ENCODE measurements at places on chromosomes 3 and 15.

GRCh38 chr3:139642996-139643395, 34.8 kb downstream of the NMNAT3 start:
- DNase-seq, result no peak

DNA sequence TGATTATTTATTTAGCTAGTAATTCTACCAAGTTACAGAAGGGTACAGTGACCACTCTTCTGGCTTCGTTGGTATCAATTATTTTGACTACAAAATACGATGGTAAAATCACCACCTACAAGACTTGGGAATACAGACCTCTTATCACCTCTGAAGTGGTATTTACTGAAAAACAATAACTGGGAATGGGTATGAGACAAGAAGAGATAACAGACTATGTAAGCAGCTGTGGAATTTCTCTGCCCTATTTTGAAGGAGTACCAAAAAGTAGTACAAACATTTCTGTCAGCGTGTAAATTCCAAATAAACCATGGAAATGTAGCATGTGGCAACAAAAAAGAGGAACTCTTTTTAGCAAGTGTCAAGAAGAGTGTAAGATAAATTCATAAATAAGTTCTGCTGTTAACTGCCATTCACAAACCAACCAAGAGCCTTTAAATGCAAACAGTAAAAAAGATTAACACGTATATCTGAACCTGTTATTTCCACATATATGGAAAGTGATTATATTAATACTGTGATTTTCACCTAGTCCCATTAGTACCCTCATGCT, 77.0 kb upstream of the SLC12A8 start:
- no peak for DNase-seq

DNA sequence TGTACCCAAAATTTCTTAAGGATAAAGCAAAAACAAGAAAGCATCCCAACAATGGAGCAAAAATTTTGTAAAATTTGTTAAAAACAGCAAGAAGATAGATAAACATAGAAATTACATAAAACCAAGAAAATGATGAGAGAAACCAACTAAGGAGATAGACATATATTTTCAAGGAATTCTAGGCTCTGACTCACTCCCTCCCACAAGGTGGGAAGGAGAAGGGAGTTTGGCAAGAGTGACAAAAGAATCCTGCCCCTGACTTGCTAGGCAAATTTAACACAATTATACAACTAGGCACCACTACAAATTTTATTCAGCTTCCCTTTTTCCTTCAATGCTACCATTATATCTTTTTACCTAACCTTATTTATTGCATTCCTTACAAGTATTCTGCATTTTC, 70.9 kb downstream of the MYO9A start:
- DNase-seq, result no peak

DNA sequence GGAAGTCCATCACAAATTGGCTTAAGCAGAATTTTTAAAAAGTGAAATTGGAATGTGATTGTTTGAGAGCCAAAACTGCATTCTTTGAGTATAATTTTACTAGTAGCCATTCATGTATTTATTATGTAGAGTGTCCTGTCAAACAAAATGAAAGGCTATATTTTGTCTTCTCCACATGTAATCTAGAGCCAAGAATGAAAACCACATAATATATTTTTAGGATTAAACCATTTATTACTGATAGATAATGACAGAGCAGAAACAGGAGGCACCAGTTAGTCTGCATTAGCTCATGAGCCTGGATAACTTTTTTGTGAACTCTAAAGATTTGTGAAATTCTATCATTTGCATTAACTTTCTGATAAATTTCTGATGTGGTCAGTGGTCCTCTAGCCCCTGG, 130.2 kb downstream of the FILIP1L start:
- no peak for DNase-seq

DNA sequence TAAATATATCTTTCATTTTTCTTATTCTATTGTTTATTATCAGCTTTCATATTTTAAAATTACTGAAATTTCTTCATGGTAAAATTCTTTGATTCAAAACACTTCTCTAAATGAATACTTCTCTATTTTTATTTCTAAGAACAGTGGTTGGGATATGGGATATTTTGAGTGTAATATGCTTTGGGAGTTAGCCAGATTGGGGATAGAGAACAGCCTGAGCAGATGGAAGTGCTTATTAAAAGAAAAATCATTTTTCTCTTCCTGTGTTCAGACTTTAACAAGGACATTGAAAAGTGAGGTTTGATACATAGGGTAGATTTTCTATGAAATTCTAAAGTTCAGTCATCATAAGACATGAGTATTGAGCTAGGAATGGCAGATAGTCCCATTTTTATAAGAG, 84.8 kb downstream of the COL6A5 start:
- no peak for DNase-seq

- peak; percentile 27 for DNase-seq
Measured at GRCh38 chr15:39756806-39757522, 25.7 kb downstream of the FSIP1 start.

GRCh38 chr15:27219636-27220035, 248.7 kb downstream of the GABRG3 start:
- DNase-seq, result no peak

- no peak for DNase-seq
Measured at GRCh38 chr15:101651554-101652097, 555 bp downstream of the TM2D3 start.

DNA sequence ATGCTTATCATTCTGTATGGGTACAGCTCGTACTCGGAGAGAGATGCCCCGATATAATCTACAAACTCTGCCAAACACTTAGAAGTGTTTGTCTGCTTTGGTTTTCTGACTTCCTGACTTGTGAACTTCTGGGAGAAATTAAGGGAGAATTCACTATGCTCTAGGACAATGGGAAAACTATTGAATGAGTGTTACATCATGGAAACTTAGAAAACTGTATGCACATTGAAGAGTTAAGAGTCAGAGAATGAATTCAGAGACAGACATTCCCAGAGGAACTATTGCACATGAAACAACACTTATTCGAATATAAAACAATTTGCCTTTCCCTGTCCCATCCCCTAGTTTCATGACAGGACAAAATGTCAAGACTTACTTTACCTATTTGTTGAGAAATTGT, 57.8 kb downstream of the DTWD1 start:
- DNase-seq, result no peak

DNA sequence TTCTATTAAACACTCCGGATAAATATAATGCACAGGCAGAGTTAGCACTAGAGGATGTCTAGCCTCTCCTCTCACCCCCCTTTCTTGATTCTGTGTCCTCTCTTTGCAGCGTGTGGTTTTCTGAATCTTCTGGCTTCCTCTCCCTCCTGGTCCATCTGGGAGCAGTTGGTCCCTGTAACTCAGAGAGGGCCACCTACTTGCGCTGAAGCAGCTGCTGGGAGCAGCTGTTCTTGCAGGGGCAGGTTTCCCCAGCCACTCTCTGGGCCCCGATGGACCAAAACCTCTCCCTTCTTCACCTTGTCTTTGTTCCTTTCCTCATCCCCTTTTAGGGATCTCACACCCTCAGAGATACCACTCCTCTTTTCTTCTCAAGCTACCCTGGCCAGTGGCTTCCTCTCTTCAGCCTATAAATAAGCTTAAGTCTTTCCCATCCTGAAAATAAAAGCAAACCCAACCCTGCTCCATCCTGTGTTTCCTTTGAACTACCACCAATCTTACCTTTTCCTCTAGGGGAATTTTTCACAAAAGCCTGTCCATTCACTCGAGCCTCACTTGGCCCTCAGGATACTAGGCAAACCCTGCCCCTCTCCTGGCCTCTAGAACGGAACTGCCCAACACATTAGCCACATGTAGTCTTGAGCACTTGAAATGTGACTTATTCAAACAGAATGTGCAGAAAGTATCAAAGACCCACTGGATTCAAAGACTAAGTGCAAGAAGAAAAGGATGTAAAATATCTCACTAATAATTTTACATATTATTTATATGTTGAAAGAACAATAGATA, 59.7 kb downstream of the STARD5 start:
- no peak for DNase-seq

DNA sequence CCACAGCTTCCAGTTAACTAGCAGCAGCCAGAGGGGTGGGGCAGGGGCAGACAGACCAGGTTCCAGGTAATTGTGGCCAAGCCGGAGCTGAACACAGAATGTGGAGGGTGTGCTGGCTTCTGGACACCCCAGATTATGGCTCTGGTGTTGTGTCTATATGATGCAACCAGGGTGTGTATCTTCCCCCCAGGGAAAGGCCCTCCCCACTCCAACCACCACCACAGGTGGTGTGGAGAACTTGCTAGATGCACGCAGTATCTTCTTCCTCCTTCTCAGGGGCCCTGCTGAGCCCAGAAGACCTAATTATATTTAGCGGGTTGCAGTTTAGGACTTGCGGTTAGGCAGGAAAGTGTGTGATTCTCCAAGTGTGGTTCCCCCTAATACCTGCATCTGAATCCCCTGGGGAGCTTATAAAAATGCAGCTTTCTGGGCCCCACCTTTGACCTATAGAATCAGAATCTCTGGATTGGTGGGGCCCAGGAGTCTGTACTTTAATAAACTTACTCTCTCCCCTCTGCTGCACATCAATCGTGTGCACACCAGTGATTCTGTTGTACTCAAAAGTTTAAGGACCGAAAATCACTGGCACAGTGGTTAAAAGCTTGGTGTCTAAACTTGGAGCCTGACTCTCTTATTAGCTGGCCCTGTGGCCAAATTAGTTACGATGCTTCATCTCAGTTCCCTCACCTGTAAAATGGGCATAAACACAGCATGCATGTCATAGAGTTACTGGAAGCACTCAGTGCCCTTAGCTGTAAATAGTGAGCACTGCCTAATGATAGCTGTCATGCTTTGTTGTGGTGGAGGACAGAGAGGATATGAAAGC, 379.1 kb upstream of the PROK2 start:
- DNase-seq, result no peak

DNA sequence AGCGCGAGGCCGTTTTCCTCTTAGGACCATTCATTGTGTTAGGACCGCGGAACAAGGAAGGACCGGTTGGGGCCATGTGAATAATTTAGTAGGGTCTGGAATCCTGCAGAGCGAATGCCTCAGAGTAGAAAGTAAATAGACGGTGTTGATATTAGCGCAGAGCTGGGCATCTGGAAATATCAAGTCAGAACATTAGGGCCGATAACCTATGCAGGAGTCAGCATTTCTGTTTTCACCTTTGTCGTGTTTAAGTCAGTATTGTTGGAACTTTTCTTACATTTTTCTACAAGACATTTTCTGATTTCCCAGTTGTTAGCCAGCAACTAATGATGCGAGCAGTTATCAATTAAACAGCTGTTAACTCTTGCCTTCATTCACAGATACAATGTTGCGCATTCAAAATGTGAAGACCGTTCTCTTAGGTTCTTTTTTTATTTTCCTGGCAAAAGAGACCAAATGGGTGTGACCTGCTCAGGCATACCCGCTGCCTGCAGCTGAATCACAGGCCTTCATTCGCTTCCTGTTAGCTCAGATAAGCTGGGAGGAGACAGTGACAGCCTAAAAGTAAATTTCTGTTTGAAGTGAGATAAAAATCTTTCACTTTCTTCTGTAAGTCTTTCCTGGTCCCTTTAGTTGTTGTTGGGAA, 966 bp upstream of the PKM start:
- DNase-seq, result peak; percentile 77

GRCh38 chr3:176293276-176293675, 904.0 kb downstream of the TBL1XR1 start:
- DNase-seq, result no peak
